ENCODE measurements at places on chromosomes 3 and 15.

GRCh38 chr15:75232826-75233503, 25.2 kb upstream of the GOLGA6C start:
- no peak for DNase-seq

GRCh38 chr3:171970301-171970788, 69.0 kb upstream of the FNDC3B start:
- no peak for DNase-seq

DNA sequence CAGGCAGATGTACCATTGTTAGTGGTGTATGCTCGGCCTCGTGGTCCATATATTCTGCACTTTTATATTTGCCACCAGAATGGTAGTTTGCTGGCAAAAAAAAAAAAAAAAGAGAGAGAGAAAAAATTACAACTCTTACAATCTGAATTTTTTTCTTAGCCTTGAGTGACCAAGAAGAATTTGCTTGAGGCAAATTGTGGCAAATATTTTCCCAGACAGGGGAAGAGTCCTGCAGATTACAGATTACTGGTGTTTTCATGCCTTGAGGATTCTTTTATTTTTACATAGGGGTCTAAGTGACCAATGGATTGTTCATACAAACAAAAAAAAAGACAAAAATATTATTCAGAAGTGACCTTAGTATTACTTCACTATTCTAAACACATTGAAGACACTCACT, 283.3 kb downstream of the BBX start:
- no peak for DNase-seq

- no peak for DNase-seq
These were observed 141.7 kb downstream of the MEIS2 start for GRCh38 chr15:36958606-36959005.

GRCh38 chr3:41117398-41117870, 81.9 kb upstream of the CTNNB1 start:
- DNase-seq, result peak; percentile 82

DNA sequence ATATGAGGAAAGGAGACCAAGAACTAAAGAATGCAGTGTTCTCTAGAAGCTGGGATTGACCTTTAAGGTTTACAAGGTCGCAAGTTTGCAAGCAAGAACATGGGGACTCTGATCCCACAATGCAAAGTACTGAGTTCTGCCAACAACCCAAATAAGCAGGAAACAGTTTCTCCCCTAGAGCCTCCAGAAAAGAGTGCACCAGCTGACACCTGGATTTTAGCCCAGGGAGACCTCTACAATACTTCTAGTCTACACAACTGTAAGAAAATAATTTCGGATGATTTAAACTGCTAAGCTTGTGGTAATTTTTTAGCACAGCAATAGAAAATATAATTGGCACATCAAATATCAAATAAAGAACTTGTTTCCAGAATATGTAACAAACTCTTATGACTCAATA, 46.4 kb downstream of the EHHADH start:
- DNase-seq, result no peak

Data from SIG-M5 (cell line).